NCI-H1436 treated with DMSO at 0.1 percent for 48 hours (cell line): ENCODE measurements at places on chromosomes 13 and 19.

GRCh38 chr13:110815471-110816204 is 99.2 kb downstream of the ANKRD10 start:
- DNase-seq = no peak

DNA sequence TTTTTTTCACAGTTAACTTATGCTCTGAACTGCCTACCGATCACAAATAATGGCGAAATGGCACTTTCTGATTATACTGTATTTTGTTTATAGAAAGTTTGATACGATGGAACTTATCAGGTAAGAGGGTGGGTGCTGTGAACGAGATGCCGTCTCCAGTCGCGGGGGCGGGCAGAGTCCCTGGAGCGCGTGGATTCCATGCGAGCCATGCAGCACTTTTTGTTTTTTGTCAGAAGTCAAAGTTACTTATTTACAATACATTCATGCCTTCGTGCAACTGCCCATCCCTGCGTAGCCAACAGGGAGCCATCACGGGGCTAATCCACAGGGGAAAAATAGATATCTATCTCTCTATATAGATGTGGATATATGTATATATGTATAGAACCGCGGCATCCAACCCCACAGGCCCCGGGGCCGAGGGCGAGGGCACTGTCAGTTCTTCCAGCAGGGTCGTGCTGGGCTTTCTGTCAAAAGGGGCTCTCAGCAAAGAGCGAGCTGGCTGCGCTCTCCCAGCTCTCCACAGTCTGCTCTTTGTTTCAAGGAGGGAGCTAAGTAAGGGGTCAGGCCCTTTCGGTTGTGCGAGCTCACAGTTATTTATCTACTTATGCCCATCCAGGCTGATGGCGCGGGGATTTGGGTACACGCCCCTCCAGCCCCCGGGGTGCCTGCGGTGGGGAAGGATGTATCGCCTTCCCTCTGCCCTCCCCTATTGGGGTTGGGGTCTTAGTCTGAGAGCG is 3.4 kb downstream of the SLITRK1 start:
- DNase-seq = no peak

DNA sequence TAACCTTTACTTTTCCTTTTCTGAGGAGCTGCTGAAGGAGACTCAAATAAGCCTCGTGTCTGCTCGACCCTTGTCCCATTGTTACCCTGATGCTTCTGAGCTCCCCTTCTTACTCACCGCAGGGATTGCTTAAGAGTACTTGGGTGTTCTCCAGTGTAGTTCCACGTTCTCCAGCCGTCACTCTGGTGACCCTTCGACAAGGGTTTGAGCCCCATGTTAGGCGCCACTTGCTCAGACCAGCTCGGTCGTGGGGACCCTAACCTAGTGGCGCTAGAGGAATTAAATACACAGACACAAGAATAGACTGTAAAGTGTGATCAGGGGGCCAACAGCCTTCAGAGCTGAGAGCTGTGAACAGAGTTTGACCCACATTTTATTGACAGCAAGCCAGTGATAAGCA is 10.3 kb downstream of the ZNF480 start:
- no peak for DNase-seq

DNA sequence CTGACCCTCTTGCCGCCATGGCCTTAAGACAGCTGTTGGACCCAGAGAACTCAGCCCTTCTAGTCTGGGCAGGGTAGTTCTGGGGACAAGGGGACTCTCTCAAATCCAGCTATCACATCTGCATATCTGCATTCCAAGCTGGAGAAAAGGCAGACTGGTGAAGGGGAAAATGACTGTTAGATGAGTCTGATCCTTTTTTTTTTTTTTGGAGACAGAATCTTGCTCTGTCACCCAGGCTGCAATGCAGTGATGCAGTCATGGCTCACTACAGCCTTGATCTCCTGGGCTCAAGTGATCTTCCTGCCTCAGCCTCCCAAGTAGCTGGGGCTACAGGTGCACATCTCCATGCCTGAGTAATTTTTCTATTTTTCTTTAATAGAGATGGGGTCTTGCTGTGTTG is 114.3 kb downstream of the SIPA1L3 start:
- no peak for DNase-seq

DNA sequence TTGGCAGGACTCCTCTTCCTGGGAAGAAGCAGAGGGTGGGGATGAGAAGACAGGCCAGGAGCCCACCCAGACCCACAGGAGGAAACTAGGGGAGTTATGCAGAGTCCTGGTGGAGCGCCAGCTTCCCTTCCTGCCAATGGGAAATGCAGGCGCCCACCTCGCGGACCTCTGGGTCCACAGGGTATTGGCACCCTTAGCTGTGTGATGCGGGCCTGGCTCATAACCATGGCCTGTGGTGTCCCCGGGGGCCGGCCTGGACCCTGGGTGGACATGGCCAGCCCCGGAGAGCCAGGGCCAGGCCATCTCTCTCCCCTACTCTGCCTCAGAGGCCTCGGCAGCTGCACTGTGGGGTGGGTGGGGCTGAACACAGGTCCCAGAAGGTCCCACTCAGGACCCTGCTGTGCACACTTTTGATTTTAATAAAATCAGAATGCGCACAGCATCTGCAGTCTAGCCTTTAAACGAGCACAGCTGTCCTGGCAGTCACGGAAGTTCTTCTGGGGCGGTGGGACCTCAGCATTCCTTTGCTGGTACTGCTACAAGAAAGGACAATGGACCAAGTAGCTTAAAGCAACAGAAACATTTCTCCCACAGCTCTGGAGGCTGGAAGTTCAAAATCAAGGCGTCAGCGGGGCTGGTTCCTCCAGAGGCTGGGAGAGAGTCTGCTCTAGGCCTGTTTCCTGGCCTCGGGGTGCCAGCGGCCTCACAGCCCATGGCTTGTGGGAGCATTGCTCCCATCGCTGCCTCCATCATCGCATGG is 1.8 kb downstream of the F10 start:
- no peak for DNase-seq

GRCh38 chr19:43798546-43799409 is 3.5 kb downstream of the LYPD5 start:
- DNase-seq = peak; percentile 47

DNA sequence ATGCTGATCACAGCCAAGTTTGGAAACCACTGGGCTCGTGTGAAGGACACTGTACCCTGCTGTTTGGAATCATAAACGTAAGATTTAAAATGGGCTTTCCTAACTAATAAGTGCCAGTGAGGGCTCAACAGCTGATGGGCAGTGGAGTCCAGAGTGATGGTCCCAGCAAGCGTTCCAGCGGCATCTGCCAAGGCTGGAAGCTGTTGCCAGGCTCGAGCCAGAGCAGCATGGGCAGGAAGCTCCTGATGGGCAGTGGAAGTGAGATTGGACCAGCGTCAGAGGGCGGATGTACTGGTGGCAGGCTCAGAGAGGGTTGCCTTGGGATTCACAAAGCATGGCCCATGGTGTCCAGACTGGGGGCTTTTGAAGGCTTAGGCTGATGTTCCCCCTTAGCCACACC is 30.2 kb downstream of the COL4A2 start:
- no peak for DNase-seq

DNA sequence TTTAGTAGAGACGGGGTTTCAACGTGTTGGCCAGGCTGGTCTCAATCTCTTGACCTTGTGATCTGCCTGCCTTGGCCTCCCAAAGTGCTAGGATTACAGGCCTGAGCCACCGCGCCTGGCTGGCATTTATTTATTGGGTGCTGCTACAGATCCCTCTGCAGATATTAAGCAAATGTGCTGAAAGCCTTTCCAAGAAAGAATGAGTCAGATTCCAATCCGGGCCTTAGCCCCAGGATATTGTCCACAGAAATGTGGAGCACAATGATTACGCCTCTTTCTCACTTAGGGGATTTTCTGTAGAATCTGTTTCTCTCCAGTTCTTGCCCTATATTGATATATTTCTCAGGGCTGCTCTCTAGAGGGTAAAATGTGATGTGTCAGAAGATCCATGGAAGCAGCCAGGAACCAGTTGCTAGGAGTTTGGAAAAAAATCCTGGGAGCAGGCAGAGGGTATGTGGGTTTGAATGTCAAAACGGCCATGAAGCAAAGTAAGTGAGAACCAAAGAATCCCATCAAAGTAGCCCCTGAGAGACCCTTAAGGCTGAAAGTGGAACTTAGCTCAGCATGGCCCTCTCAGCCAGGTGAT is 24.8 kb upstream of the IGFL4 start:
- no peak for DNase-seq

- no peak for DNase-seq
Observed at GRCh38 chr19:55673889-55674288, 1.1 kb upstream of the EPN1 start.

- no peak for DNase-seq
Observed at GRCh38 chr13:113500530-113501265, 10.2 kb upstream of the DCUN1D2 start.
